ENCODE measurements at places on chromosomes 1 and 21.

GRCh38 chr1:225851805-225852204, 30.4 kb downstream of the TMEM63A start:
- DNase-seq, result no peak

DNA sequence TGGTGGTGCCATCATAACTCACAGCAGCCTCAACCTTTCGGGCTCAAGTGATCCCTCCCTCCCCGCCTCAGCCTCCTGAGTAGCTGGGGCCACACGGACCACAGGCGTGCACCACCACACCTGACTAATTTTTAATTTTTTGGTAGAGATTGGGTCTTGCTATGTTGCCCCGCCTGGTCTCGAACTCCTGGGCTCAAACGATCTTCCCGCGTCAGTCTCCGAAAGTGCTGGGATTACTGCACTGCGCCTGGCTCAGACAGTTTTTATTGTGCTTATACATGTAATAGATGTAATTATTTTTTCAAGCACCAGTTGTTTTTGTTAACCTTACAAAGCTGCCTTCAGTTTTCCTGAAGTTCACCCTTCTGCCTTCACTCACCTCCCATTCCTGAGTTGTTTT, 38.0 kb upstream of the HMGN1 start:
- no peak for DNase-seq

GRCh38 chr1:209057901-209058300, 525.6 kb upstream of the CAMK1G start:
- no peak for DNase-seq

- no peak for DNase-seq
Observed at GRCh38 chr1:54601730-54602129, 21.6 kb downstream of the FAM151A start.

DNA sequence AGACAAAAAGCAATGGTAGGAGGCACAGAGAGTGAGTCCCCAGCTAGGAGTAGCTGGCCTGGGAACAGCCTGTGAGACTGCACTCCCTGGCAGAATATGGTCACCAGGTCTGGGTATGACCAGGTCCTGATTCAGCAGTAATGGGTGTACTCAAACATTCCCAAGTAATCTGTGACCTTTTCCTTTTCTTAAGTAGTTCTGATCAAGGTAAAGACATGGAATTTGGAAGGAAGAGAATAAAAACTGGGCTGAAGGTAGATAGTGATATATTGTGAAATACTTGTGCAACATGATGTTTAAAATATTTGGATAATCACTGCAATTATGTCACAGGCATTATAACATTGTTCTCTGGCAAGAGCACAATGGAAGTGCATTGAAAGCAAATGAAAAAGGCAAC, 147.2 kb upstream of the DPYD start:
- DNase-seq, result no peak

GRCh38 chr1:228400692-228401454, 5.8 kb downstream of the TRIM11 start:
- DNase-seq, result no peak

DNA sequence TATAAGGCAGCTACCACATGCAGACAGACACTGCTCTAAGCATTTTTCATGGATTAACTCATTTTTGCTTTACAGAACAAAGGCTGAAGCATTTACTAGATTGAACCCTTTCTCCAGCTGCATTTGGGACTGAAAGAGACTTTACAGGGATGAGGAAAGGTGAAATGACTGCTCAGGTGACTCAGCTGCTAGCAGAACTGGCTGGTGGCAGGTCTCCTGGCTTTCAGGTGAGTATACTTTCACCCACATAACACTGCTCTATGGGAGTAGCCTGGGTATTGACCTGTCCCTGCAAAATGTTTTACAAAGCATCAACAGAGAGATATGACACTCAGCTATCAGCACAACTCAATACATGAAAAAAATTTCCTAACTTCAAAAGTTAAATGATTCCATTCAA, 2.6 kb upstream of the CCDC185 start:
- DNase-seq, result no peak

GRCh38 chr1:217026531-217026930, 303.3 kb upstream of the ESRRG start:
- DNase-seq, result no peak

GRCh38 chr1:61523229-61523628, 201.7 kb downstream of the TM2D1 start:
- no peak for DNase-seq

- DNase-seq, result no peak
Observed at GRCh38 chr1:29055160-29055559, 68.5 kb downstream of the TMEM200B start.

DNA sequence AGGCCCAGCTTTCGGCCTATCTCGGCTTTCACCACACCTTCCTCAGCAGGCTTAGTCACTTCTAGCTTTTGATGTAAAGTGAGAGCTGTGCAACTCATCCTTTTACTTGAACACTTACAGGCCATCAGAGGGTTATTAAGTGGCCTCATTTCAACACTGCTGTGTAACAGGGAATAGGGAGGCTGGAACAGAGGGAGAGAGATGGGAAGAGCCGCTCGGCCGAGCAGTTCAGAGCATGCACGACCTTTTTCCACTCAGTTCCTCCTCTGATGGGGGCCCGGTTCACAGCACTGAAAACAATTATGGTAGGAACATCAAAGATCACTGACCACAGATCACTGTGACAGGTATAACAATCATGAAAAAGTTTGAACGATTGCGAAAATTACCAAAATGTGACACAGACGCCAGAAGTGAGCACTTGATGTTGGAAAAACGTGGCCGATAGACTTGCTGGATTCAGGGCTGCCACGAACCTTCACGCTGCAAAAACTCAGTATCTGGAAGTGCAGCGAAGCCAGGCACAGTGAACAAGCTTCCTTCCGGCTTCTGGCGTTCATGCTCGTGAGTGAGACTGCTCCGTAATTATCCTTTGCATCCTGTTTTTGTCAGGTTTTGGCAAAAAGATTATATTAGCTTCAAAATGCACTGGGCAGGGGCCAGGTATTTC, 28.6 kb downstream of the AGPAT3 start:
- no peak for DNase-seq

GRCh38 chr1:121566346-121566745, 381.6 kb downstream of the SRGAP2C start:
- DNase-seq, result no peak

- DNase-seq, result peak; percentile 53
Observed at GRCh38 chr1:205147191-205147835, 25.5 kb upstream of the RBBP5 start.

DNA sequence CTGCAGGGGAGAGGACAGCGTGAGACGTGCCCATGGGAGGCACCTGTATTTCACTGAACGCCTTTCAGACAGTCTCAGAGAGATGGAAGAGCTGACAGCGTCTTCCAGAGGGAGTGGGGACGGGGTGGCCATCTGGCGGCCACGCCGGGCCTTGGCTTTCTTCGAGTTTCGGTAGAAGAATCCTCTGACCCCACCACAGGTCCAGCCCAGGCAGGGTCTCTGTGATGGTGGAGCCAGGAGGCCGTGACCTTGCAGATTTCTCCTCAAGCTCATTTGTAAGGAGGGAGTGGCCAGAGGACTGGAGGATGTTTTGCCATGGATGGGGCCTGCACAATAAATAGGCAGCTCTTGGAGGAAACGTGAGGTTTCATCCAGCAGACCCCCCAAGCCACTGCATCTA, 47.6 kb upstream of the ADARB1 start:
- DNase-seq, result no peak

GRCh38 chr1:99713006-99713405, 53.4 kb downstream of the FRRS1 start:
- DNase-seq, result no peak

DNA sequence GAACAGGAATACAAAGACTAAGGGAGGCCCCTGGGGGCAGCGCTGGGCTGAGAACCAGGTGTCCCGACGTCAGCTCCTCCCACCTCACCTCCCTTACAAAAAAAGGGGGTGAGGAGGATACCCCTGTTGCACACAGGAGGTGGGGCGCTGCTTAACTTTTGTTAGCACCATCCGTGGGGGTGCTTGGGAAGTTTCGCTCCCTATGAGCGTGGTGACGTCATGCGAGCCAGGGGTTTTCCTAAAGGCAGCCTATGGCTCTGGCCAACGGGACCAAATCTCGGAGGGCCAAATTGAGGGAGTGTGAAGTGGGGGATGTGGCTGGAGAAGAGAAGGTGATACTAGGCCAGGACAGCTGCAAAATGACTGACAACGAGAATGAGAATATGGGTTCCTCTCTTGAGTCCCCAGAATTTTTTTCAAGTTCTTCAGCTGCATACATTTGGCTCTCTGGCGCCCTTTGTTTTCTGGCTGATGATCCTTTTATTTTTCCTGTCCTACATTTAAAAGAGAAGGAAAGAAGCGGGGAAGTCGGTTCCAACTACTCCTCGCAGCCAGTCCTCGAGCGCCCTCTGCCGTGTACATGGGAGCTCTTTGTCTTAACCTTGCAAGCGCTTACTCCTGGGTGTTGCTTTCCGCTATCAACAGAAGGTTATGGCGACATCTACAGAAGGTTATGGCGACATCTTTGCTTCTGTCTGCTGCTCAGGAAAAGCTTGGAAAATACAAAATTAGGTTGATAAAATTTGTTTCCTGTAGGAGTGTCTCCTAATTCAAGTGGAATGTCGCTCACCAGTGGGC, 48.0 kb upstream of the ZC3H11B start:
- peak; percentile 85 for DNase-seq

- DNase-seq, result no peak
Observed at GRCh38 chr21:43816611-43817071, 27.3 kb downstream of the RRP1 start.

GRCh38 chr21:41465176-41465781, 39.2 kb downstream of the MX1 start:
- no peak for DNase-seq

- DNase-seq, result no peak
Observed at GRCh38 chr21:32917362-32918135, 108.2 kb upstream of the OLIG2 start.

GRCh38 chr1:167492481-167492910, 25.8 kb downstream of the CD247 start:
- no peak for DNase-seq

GRCh38 chr1:20359451-20360330, 69.0 kb downstream of the VWA5B1 start:
- DNase-seq, result no peak

- peak; percentile 58 for DNase-seq
Observed at GRCh38 chr1:30929135-30929889, 20.8 kb upstream of the SDC3 start.

- peak; percentile 67 for DNase-seq
Observed at GRCh38 chr1:184621260-184621659, 133.4 kb downstream of the EDEM3 start.

DNA sequence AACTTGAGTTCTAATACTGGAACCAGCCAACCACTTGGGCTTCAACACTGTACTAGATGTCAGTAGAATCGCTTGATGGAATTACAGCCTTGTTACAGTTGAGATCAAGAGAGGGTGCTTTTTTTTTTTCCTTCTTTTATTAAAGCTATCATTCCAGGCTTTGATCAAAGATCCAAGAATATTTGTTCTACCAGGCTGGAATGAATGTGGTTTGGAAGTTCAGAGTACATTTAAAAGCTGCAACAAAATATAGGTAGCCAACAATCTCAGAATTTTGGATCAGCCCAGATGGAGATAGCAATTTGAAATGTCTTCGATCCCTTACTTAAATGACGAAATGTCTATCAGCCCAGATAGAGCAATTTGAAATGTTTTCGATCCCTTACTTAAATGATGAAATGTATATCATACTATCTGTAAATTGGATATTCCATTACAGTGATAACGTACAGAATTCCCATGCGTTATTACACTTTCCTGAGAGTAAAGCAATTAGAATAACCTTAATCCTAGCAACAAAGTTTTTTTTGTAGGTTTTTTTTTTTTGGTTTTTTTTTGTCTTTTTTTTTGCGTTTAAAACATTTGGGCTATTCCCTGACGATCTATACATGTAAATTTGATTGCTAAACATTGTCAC, 3.6 kb downstream of the ZNF281 start:
- DNase-seq, result no peak
